Muscle of leg (tissue), 16 donors: ENCODE measurements at places on chromosomes 3 and 15. TPM values are rescaled to one million over a fixed set of nuclear protein-coding genes. Genes with fewer than 3 reads are reported as not detected.

The STAB1 gene
- total RNA-seq: 58.4 TPM

The ALDH1A2 gene
- 24.7 TPM for total RNA-seq

GRCh38 chr3:137061186-137061585 is 103.4 kb downstream of the IL20RB start:
- H3K27ac ChIP-seq: no peak overlapping the region
- DNase-seq: no peak
- no peaks in the 10 kb centered on the region for H3K4me1 ChIP-seq
- H3K36me3 ChIP-seq: no peaks in the 10 kb centered on the region
- H3K4me3 ChIP-seq: no peak overlapping the region

The IRAK2 gene
- total RNA-seq: 0.80 TPM

The LIPH gene
- 0.18 TPM for total RNA-seq

DNA sequence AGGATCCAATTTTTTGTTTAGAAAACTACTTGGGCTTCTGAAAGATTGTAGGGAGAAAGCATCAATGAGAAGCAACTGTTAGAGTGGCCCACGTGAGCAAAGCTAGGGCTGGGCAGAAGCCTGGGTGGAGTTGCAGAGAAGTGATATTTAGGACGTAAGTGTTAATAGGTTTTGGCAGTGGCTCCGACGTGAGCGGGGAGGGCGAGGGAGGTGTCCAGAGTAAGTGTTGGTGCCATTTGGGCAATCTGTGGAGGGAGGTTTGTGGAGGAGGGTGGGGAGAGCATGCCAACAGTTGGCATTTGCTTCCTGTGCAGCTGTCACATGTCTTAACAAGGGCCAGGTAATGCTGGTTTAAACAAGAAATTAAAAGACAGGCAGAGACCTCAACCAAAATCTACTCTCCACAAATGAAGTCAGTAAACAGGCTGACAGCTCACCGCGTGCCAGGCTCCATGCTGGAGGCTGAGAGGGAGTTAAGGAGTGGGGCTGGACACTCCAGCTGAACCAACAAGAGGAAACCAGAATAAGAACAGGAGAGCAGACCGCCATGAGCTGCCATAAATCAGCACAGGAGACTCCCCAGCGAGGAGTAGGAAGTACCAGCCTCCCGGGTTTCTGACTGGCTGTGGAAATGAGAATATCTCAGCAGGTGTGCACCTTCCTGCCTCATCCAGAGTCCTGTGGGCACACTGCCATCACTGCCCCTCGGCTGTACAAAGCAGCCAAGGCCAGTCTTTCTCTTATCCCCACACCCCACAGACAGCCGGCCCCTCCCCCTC is 232.6 kb downstream of the ABHD5 start:
- H3K4me3 ChIP-seq: no peak overlapping the region
- H3K36me3 ChIP-seq: no peaks in the 10 kb centered on the region

- H3K4me1 ChIP-seq: no peaks in the 10 kb centered on the region
- no peak overlapping the region for H3K4me3 ChIP-seq
- no peak overlapping the region for H3K27ac ChIP-seq
- H3K27me3 ChIP-seq: no peaks in the 10 kb centered on the region
- H3K36me3 ChIP-seq: no peaks in the 10 kb centered on the region
Observed at GRCh38 chr3:117589454-117589853, 879.9 kb downstream of the TUSC7 start.

- no peak overlapping the region for H3K4me3 ChIP-seq
- H3K27ac ChIP-seq: no peak overlapping the region
- no peak for DNase-seq
- H3K36me3 ChIP-seq: no peaks in the 10 kb centered on the region
- no peaks in the 10 kb centered on the region for H3K4me1 ChIP-seq
Observed at GRCh38 chr3:173410436-173410835, 12.9 kb downstream of the NLGN1 start.

DNA sequence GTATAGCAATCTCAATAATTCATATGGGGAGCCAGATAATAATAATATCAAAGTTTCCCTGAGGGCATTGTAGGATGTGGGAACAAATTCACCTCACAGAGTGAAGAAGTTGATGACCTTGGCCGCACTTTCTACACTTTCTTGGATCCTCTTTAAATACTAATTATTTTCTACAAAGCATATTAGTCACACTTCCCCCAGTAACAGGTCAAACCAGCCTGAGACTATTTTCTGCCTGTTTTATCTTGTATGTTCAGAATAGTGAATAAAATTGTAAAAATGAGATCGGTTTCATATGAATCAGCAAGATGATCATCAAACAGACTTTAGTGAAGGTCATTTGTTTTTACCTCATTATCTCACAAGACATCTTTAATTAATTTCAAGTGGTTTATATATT is 2.3 kb upstream of the OR5K3 start:
- H3K27ac ChIP-seq: no peak overlapping the region
- no peaks in the 10 kb centered on the region for H3K27me3 ChIP-seq
- H3K4me3 ChIP-seq: no peak overlapping the region
- no peaks in the 10 kb centered on the region for H3K36me3 ChIP-seq
- no peak for DNase-seq

DNA sequence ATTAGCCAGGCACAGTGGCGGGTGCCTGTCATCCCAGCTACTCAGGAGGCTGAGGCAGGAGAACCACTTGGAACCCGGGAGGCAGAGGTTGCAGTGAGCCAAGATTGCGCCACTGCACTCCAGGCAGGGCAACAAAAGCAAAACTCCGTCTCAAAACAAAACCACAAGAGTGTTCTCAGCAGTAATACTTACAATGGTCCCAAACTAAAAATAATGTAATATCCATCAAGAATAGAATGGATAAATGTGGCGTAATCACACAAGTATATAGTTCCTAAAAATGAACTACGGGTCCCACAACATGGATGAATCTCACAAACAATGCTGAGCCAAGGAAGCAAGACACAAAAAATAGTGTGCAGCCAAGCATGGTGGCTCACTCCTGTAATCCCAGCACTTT is 39.2 kb downstream of the STAG1 start:
- no peaks in the 10 kb centered on the region for H3K27me3 ChIP-seq
- DNase-seq: no peak
- no peaks in the 10 kb centered on the region for H3K36me3 ChIP-seq
- no peak overlapping the region for H3K27ac ChIP-seq
- H3K4me1 ChIP-seq: no peaks in the 10 kb centered on the region
- H3K4me3 ChIP-seq: no peak overlapping the region

The PCBP4 gene
- total RNA-seq: 48.0 TPM

DNA sequence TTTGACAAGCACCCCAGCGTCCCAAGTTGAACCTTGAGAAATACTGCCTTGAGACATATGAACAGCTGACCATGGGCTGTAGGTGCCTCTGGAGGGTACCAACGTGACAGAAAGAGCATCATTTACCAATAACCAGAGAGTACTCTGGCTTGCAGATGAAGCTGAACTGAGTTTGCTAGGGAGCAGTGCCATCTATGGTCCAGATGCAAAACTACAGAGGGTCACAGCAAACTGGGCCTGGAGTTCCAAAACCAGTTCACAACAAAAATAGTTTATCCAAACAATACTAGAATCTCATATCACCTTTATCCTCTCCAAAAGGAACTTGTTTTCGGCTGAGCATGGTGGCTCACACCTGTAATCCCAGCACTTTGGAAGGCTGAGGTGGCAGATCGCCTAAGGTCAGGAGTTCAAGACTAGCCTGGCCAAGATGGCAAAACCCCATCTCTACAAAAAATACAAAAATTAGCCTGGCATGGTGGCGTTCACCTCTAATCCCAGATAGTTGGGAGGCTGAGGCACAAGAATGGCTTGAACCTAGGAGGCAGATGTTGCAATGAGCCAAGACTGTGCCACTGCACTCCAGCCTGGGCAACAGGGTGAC is 69.3 kb downstream of the CHAC1 start:
- H3K4me1 ChIP-seq: peaks cover 2% of the 10 kb centered on the region
- peaks cover 40% of the 10 kb centered on the region for H3K36me3 ChIP-seq
- no peak overlapping the region for H3K27ac ChIP-seq
- peak; percentile 73 for DNase-seq
- H3K4me3 ChIP-seq: no peak overlapping the region

GRCh38 chr15:42090370-42090769 is 4.0 kb downstream of the PLA2G4D start:
- no peaks in the 10 kb centered on the region for H3K27me3 ChIP-seq
- no peak overlapping the region for H3K4me3 ChIP-seq
- H3K27ac ChIP-seq: no peak overlapping the region
- no peak for DNase-seq

DNA sequence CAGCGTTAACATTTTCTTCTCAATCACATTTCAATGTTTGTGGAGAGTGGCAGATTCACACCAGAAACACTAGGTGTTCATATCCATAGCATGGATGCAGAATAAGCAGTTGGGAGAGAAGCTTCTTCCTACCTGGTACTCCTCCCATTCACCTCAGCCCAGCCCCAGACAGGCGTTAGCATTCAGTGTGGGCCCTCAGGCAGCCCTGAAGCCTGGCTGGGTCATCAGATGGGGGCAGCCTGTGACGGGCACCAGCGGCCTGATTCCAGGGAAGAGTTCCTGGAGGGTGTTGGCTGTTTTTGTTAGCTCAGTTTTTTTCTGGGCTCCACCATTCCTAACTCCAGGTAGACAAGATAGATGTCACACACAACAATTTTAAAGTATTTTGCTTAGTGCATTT is 31.1 kb downstream of the APH1B start:
- no peak overlapping the region for H3K27ac ChIP-seq
- H3K4me1 ChIP-seq: no peaks in the 10 kb centered on the region
- peaks cover 13% of the 10 kb centered on the region for H3K36me3 ChIP-seq
- no peak for DNase-seq
- no peaks in the 10 kb centered on the region for H3K27me3 ChIP-seq

The NRROS gene
- total RNA-seq: 2.8 TPM

GRCh38 chr3:9826815-9827573 is 16.8 kb downstream of the RPUSD3 start:
- H3K27ac ChIP-seq: no peak overlapping the region
- no peaks in the 10 kb centered on the region for H3K4me1 ChIP-seq
- no peak for DNase-seq
- no peaks in the 10 kb centered on the region for H3K27me3 ChIP-seq
- no peak overlapping the region for H3K4me3 ChIP-seq

GRCh38 chr15:80585544-80586018 is 109.5 kb upstream of the ABHD17C start:
- no peak for DNase-seq
- H3K27ac ChIP-seq: no peak overlapping the region
- H3K4me3 ChIP-seq: no peak overlapping the region
- peaks cover 5% of the 10 kb centered on the region for H3K36me3 ChIP-seq
- no peaks in the 10 kb centered on the region for H3K27me3 ChIP-seq

DNA sequence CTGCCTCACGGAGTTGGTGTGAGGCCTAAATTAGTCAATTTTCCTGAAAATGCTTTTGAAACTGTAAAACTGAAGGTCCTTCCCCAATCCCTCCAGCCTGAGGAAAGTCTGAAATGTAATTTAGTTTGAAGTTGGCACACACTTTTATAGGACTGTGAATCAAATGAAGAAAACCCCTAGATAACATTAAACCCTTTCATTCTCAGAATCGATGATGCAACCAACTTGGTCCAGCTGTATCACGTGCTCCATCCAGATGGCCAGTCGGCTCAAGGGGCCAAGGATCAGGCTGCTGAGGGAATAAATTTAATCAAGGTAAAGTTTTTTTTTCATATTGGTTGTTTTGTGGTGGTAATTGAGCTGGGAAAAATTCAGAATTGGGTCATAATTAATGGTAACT is 11.7 kb downstream of the MRPS22 start:
- peak; percentile 19 for DNase-seq
- no peak overlapping the region for H3K27ac ChIP-seq
- no peak overlapping the region for H3K4me3 ChIP-seq
- H3K36me3 ChIP-seq: peaks cover 62% of the 10 kb centered on the region
- no peaks in the 10 kb centered on the region for H3K27me3 ChIP-seq
- no peaks in the 10 kb centered on the region for H3K4me1 ChIP-seq

The EFCAB12 gene
- total RNA-seq: 0.04 TPM

- DNase-seq: peak; percentile 28
- H3K27ac ChIP-seq: peak overlapping the region; percentile 60
Observed at GRCh38 chr3:66747696-66748095, 246.9 kb upstream of the LRIG1 start.

The FBLN2 gene
- 46.9 TPM for total RNA-seq

The DGKG gene
- 1.8 TPM for total RNA-seq

The CLSTN2 gene
- total RNA-seq: 3.1 TPM

GRCh38 chr3:83946554-83946953 is 1012.2 kb upstream of the CADM2 start:
- no peak overlapping the region for H3K4me3 ChIP-seq
- H3K27ac ChIP-seq: no peak overlapping the region
- H3K27me3 ChIP-seq: no peaks in the 10 kb centered on the region
- no peak for DNase-seq
- no peaks in the 10 kb centered on the region for H3K4me1 ChIP-seq

DNA sequence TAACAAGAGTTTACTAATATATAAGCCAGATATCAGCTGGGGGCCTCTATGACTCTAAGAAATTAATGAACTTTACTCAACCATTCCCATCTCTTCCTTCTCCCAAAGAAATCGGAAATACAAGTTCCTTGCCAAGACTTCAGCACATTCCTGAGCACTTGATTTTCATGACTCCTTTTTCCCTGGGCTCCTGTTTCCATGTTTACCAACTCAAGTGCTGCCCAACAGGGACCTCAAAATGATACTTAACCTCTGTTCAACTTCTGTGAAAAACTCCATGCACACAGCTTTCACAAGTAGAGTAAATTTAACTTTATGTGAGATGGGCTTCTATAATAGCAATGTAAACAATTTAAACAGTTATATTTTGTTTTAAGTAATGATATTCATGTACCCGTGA is 315.8 kb upstream of the CDIN1 start:
- no peak overlapping the region for H3K27ac ChIP-seq
- H3K4me3 ChIP-seq: no peak overlapping the region
- no peak for DNase-seq
- no peaks in the 10 kb centered on the region for H3K4me1 ChIP-seq
- no peaks in the 10 kb centered on the region for H3K27me3 ChIP-seq
- no peaks in the 10 kb centered on the region for H3K36me3 ChIP-seq

DNA sequence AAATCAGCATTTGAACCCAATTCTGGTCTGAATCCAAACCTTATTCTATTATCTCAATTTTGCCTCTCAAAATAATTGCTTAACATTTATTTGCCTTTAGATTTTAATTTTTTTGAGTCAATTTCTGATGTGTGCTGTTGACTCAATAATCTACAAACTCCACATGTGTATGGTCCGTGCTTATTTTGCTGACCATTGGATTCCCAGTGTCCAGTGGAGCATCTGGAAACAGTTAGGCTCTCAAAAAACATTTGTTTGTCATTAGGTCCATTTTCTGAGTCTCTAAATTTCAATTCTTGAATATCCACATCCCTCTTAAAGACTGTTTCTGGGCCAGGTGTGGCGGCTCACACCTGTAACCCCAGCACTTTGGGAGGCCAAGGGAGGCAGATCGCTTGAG is 19.2 kb upstream of the MYZAP start:
- DNase-seq: peak; percentile 84
- H3K4me1 ChIP-seq: no peaks in the 10 kb centered on the region
- no peak overlapping the region for H3K4me3 ChIP-seq
- H3K27me3 ChIP-seq: no peaks in the 10 kb centered on the region

The UROC1 gene
- total RNA-seq: 0.04 TPM

The SLC22A13 gene
- 0.22 TPM for total RNA-seq

The PLSCR5 gene
- not detected for total RNA-seq

- H3K4me1 ChIP-seq: no peaks in the 10 kb centered on the region
- no peak overlapping the region for H3K4me3 ChIP-seq
- H3K27ac ChIP-seq: no peak overlapping the region
- no peak for DNase-seq
- H3K36me3 ChIP-seq: peaks cover 12% of the 10 kb centered on the region
Observed at GRCh38 chr3:101646726-101647125, 30.2 kb downstream of the ZBTB11 start.

- H3K4me3 ChIP-seq: no peak overlapping the region
- peak; percentile 85 for DNase-seq
- no peaks in the 10 kb centered on the region for H3K36me3 ChIP-seq
- peaks cover 2% of the 10 kb centered on the region for H3K27me3 ChIP-seq
- H3K4me1 ChIP-seq: peaks cover 9% of the 10 kb centered on the region
Observed at GRCh38 chr3:55549177-55549576, 62.1 kb upstream of the WNT5A start.
